ENCODE measurements at places on chromosomes 5 and 9. TPM values are rescaled to one million over a fixed set of nuclear protein-coding genes. Genes with fewer than 3 reads are reported as not detected.

The ZNF354B gene
- 5.0 TPM for total RNA-seq

DNA sequence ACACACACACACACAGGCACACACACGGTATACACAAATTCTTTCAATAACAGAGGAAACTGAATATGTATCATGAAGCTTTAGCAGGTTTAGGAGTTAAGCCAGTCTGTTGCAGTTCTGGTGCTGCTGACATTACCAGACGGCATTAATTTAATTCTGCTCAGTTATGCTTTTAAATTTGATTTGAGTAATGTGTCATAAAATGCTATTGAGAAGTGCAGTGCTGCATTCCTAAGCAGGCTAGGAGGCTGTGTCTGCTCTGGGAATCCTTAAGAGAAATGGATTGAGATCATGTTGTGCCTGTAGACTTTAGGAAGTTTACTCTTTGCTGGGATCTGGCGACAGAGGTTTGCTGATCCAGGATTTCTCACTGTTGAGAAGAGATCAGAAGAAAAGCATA is 733.8 kb downstream of the BRINP1 start:
- DNase-seq = no peak

The PKD2L2 gene
- not detected for total RNA-seq

The CLPTM1L gene
- 101 TPM for total RNA-seq

DNA sequence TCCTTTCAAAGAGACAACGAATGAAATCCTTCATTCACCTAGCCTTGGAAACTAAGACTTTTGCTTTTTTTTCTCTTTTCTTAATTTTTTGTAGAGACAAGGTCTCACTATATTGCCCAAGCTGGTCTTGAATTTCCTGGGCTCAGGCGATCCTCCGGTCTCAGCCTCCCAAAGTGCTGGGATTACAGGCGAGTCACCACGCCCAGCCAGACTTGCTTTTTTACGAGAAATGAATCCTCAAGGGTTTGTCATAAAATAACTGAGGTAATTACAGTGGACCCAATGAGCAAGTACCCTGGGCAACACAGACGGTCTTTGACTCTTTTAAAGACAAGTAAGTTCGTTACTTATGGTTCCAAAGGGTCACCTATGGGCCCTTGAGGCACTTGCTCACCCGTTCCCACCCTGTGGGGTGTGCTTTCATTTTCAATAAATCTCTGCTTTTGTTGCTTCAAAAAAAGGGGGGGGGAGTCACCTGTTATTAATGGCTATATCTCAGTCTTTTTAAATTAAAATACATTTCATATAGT is 70.4 kb downstream of the TRPM6 start:
- DNase-seq = no peak

DNA sequence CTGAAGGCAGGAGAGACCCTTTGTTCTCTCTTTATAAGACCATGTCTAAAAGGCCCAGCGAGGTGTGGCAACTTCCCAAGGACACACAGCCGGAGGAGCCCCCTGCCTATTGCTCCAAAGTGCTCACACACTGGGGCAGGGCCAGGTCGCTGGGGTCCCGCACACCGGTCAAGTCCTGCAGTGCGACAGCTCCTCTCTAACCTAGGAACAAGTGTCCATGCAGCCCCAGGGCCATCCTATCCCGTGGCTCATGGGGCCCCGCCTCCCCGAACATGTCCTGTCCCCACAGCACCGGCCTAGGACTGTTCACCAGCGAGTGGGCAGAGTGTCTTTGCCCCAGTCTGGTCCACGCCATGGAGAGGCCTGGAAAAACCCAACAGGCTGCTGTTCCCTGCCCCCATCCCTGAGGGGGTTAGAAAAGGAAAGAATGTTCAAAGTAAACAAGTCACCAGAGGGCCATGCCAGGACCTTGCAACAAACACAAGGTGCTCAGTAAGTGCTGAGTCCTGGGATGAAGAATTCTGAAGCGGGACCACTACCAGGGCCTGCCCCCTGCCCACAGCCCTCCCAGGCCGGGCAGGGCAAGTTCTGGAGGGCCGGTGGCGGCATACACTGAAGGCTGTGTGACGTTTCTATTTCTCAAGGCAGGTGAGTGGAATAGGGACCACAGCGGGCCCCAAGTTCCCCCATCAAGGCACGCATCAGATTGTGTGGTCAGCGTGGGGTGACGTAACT is 938 bp downstream of the NINJ1 start:
- DNase-seq = peak; percentile 94

GRCh38 chr9:70802758-70803436 is 318.5 kb downstream of the TRPM3 start:
- no peak for DNase-seq

DNA sequence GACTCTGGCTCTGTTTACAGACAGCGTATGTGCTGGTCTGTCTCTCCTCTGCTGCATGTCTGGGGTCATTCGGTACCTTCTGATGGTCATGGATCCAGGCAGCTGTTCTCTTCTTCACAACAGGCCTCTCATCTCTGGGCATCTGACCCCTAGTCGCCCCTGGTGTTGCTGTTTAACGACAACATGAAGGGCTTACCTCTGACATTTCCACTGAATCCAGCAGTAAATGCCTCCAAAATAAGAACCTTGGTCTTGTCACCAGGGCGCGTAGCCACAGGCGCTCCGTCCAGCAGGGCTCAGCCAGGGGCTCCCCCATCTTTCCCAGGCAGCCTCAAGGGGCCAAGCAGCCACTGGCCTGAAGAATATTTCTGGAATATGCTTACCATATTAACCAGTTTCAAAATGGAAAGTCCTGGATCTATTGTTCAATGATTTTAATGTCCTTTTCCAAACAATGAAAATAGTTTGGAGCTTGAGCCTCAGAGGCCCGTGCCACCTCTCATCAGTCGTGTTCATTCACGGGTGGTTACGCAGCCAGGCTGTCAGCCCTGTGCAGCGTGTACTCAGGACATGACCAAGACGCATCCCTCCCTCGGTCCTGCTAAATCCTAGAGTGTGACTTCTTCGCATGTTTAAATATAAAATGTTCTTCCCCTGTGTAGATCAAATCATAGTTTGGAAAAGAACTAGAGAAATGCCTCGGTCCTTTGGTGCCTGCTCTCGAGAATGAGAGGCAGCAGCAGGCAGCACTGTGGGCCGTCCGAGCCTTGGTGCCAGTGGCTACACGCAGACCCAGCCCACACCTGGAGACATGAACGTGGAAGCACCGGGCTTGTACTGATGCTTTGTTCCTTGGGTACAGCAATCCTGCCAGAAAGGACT is 30.1 kb upstream of the LRRC14B start:
- DNase-seq = no peak

- DNase-seq = no peak
Observed at GRCh38 chr5:173719731-173720082, 103.3 kb upstream of the BOD1 start.

- DNase-seq = peak; percentile 58
Observed at GRCh38 chr5:119250946-119251901, 104.6 kb upstream of the TNFAIP8 start.

The LHX3 gene
- not detected for total RNA-seq

DNA sequence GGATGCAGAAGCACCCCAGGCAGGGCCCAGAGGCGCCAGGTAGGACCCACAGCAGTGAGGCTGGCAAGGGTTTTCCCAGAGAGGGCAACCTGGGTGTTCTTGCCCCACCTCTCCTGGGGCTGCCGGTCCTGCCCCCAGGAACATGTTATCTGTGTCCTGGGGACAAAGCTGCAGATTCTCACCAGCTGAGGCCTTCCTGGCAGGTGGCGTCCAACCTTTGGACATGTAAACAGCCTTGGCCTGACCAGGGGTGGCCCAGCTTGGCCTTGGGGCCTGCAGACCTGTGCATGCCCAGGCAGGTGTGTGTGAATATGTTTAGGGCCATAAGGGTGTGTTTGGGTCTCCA is 101.8 kb upstream of the LARP1 start:
- no peak for DNase-seq

The EIF4E1B gene
- not detected for total RNA-seq

DNA sequence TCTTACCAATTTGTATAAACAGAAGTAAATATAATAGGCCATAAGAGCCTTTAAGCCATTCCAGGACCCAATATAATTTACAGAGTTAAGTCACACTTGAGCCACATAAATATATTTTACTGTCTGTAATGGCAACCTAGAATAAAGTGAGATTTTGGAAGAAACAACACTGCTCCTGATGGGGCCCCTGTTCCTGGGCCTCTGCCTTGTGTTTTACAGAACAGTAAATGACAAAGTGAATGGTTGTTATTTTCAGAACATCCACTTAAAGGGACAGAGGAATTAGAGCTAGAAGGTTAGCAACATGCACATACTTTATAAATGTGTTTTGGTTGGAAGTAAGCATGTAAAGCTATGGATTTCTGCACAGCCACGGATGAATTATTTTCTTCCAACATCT is 3.6 kb downstream of the PTGER4 start:
- DNase-seq = no peak

The KIF20A gene
- 106 TPM for total RNA-seq

- peak; percentile 97 for DNase-seq
Observed at GRCh38 chr9:131432597-131433301, 38.9 kb downstream of the PRRC2B start.

- DNase-seq = no peak
Observed at GRCh38 chr9:21564175-21564574, 82.1 kb upstream of the IFNE start.
